ENCODE measurements at places on chromosomes 12 and 14.

- DNase-seq: no peak
Measured at GRCh38 chr12:130423991-130424857, 86.5 kb downstream of the PIWIL1 start.

DNA sequence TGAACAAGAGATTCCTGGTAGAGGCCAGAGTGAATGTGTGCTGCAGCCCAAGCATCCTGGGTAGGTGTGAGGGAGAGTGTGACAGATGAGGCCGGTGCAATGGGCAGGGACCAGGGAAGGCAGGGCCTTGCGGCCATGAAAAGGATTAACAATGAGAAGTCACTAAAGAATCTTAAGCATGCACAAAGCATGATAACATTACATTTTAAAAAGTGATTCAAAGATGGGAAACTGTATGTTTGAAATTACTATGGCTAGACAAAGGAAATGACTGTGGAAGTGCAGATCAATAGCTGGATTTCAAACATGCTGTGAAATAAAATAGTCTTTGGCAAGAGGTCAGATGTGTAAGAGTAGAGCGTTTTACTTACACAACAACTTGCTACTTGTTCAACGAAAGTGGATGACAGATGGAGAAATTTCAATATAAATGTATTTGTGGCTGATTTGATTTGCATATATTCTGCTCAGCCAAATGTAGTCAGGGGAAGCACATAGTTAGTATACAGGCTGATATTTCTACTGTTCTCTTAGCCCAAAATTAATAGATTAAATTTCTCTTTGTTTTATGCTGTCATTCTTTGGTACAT lies 175.5 kb downstream of the CCDC59 start:
- no peak for DNase-seq

DNA sequence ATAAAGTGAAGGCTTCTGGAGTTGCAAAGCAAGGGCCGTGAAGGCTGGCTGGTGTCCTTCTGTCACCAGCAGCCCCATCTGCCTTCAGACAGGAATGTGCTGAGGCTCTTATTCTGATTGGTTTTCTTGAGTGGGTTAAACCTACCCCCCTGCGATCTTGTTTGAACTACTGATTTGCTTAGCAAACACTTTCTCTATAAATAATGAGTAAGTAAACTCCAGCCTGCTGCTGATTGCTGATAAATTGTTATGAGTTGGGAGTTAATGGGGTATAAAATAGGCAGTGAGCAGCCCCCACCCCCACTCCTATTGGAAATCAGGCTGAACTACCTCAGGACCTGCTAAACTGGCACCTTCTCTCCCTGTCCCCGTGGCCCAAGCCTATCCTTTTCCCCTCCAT lies 146.1 kb upstream of the NOS1 start:
- no peak for DNase-seq

DNA sequence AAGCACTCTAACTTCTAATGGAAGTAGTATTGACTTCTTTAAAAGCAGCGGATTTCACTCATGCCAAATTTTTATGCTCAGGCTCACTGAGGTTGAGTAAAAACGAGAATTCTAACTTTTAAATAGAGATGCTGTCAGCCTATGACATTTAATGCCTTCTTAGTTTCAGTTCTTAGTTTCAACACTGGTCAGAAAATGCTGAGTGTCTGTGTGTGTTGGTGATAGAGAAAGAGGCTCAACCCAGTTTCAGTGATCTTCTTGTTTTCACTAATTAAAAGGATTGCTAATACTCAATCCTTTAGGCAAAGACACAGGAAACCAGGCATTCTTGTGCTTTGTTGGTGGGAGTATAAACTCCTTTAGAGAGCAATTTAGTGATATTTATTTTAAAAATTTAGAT lies 31.0 kb downstream of the PEBP1 start:
- DNase-seq: no peak

GRCh38 chr12:69873429-69873828 lies 48.4 kb downstream of the MYRFL start:
- DNase-seq: no peak

- no peak for DNase-seq
Measured at GRCh38 chr14:93133464-93133863, 17.7 kb upstream of the ITPK1 start.

DNA sequence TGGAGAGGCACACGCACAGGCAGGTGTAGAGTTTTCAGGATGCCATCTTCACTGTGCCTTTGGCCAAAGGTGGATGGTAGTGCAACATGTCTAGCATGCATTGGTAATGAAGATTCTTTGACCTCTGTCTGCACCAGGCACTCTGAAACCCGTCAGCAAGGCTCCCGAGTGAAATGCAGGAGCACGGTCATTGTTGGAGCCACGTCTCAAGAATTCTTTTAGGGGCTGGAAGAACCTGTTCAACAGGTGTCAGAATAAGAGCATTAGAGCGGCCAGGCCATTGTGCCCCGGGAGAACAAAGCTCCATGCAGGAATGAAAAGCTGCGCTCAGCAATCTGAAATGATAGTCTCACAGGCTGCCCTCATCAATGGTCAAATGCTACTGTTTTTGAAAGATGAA lies 40.2 kb upstream of the DICER1 start:
- no peak for DNase-seq

DNA sequence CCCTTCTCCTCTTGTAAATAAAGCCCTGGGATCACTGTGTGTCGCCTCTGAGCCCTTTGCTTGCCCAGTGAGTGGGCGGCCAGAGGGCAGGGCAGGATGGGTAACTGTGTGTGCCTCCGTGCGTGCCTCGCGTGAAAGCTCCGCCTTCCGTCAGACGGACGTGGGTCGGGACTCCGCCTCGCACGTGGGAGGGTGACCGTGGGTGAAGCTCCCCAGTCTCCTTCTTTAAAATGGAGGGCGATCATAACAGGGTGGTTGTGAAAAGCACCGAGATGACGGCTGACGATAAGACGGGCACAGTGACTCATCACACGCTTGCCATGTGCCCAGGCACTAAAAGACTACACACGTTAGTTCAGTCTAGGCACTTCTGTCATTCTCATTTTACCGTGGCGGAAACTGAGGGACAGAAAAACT lies 9.2 kb downstream of the PHB2 start:
- DNase-seq: no peak

- DNase-seq: no peak
Measured at GRCh38 chr12:93043877-93044209, 114.7 kb upstream of the EEA1 start.

GRCh38 chr12:90163975-90164374 lies 455.3 kb upstream of the ATP2B1 start:
- DNase-seq: no peak

GRCh38 chr14:49962621-49963020 lies 69.7 kb downstream of the ARF6 start:
- no peak for DNase-seq

DNA sequence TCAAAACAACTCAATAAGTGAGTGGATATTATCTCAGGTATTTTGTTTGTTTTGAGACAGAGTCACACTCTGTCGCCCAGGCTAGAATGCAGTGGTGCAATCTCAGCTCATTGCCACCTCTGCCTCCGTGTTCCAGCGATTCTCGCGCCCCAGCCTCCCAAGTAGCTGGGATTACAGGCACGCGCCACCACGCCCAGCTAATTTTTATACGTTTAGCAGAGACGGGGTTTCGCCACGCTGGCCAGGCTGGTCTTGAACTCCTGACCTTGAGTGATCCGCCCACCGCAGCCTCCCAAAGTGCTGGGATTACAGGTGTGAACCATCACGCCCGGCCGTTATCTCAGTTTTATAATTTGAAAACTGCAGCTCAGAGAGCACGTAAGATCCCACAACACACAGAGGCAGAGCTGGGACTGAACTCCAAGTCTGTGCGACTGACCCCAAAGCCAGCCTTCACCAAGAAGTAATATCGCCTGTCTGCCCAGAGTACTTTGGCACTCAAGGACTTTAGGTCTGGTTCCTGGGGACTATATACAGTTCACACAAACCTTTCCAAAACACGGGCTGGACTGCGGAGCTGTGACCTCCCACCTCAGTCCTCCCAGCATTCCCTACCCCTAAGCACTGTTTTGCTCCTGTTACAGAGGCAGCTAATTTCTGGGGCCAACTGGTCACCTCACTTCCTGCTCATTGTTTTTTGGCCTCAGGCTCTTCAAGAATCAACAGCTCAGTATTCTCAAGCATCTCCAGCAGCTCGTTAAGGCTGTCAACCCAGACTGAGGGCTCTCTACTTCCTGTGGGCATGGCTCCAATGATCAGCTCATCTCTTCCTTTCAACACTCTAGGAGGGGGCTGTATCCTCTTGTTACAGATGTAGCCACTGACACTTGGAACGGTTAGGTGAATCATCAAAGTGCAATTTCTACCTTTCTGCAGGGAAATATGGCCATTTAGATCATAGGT lies 22.5 kb downstream of the TESC start:
- DNase-seq: no peak

GRCh38 chr14:80354860-80355581 lies 143.7 kb upstream of the DIO2 start:
- no peak for DNase-seq

DNA sequence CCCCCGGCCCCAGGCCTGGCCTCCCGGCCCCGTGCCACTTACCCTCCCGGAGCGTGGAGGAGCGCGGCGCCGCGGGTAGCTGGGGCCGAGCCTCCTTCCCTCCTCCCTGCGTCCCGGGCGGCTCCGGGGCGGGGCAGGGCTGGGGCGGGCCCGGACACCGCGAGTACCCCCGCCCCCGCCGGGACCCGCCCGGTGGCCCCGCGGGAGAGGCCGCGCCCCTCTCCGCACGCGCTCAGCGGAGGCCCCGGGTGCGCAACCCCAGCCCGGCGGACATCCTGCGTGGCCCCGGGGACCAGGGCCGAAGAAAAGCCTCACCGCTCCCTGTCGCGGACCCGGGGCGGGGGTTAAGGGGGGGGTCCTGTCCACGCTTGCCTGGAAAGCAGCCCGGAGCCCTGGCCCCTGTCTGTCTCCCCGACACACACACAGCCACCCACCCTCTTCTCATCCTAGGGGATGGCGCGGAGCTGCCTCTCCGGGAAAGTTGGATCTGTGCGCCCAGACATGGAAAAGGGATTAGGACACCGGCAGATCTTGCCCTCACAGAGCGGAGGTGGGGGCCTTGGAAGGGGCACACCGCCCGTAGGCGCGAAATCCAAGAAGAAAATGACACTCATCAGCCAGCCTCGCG lies at the start of gene SYNE3:
Gene SYNE3, minus strand, starts transcription at position 97 of the 628 bp plus-strand sequence. CDS start 40,829 bp downstream, outside the sequence.
- no peak for DNase-seq

- no peak for DNase-seq
Measured at GRCh38 chr12:9779209-9779608, 18.5 kb upstream of the CD69 start.

DNA sequence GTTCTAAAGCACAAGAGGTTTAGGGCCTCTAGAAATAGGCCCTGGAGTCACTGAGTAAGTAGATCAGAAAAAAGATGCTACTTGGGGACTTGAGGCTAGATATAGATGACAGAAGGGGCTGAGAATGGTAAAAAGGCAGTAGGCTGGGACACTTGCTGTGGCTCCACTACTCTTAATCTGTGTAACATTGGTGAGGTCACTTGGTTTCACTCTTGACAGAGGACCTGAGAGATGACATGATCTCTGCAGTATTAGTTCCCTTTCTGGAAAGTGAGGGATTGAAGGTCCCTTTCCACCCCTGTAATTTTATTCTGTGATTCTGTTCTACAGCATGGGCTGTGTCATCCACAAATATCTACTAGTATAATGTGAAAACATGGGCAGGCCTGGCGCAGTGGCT lies 39.7 kb downstream of the MAPKAPK5 start:
- DNase-seq: no peak

GRCh38 chr12:25364529-25365339 lies 114.0 kb upstream of the KRAS start:
- DNase-seq: no peak

DNA sequence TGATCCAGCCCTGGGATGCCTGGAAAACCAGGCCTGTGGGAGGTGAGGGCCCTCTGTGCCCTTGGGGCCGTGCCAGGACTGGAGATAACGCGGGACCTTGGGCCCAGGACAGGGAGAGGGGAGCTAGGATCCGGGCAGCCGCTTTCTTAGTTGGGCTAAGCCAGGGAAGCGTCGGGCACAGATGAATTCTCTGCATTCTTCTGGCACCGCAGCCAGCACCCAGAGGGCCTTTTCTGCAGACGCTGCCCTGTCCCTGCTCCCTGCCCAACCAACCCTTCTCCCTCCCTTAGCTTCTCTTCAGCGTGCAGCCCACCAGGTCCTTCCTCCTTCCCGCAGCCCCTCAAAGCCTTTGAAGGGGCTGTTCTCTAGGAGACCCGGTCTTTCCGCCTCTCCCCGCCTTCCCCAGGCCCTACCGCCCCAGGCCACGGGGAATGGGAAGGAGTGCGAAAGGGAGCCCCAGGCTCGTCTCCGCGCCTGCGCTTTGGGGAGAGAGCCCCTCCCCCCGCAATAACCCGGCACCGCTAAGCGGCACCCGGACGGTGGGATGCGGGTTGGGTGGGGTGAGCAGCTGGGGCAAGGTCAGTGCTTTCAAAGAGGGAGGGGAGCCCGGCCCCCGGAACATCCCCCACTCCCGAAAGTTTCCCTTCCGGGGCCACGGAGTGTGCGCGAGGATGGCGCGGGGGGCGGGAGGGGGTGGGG lies 663 bp downstream of the NCKAP5L start:
- DNase-seq: no peak
